ENCODE measurements at places on chromosomes 6 and 20.
A peak's percentile ranks its signal among the peaks of the same experiment; 100 is the strongest.

DNA sequence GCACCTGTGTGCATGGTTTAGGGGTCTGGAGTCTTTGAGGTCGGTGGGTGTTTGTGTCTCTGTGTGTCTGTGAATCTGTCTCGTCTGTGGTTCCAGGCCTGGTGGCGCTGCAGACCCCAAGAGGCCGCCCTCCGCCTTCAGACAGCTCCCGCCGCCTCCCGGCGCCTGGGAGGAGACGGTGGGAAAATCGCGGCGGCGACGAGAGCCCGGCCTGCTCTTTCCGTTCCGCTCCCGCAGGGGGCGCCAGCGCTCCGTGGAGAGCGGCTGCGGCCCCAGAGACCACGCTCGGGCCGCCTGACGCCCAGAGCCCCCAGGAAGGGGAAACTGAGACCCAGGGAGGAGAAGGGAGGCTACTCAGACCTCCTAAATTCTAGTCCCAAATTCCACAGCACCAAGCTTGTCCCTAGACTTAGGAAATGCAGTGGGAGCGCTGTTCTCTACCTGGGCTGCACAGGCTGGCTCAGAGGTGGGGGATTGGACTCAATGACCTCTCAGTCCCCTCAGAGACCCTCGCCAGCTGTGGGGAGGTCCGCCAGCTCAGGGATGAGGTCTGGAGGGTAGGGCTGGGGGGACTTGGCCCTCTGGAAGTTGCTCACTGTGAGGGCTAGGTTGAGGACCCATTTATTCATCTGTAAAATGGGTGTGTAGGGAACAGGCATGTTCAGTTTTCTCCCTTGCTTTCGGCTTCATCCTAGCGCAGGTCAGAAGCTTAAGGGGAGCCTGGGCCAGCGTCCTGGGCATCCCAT lies 36.9 kb upstream of the BLCAP start:
- DNase-seq, result peak; percentile 10

DNA sequence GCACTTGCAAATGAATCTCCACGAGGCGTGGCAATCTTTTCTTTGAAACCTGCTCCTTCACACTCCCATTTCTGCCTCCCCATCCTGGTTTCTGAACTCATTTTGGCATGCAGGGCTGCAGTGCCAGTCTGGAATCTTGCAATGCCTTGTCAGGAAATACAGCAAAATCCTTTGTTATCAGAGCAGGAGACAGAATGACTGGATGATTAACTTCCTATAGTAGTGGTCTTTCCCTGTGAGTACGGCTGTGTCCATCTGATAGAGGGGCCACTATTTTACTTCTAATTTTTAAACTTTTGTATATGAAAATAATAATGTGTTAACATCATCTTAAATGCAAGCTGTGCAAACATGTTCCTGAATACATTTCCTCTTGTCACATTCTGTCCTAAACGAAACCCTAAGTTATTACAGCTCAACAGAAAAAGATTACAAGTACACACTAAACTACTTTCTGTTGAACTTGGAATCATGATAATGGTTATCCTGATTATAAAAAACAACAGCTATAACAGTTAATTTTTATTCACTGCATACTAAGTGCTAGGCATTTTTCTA lies 140.2 kb downstream of the KIF13A start:
- no peak for DNase-seq

DNA sequence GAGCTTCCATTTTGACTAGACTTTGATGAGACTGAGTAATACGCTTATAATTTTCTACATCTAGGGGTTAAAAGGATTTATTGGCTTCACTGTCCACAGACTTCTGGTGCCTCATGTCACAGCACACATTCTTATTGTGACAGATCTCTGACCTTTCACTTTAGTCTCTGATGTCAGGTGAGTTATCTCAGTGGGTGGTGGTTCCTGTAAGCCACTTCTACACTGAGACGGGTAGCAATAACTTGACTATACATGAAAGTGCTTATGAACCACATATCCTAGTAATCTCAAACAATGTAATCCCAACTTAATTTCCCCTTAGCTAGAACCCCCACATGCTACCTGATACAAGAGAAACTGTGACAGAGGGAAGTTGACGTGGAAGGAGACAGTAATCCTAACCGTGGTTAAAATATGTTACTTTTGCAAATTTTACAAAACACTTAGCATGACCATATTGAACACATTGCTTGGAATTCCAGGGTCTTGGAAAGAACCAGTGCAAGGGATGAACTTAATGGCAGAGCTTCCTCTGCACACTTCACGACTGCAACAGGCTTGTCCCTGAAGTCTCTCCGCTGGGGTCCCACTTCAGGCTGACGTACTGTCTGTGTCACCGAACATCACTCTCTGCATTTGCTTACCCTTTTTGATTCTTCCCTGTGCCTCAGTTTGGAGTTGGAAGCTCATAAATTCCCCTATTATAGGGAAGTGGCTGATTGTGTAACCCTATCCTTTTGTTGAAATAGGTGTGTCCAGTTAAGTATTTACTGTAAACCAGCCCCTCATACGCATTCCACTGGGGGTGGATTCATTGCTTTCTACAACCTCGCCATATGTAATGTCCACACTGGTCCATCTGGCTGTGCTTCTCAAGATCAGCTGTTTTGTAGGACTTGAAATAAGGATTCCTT lies 6.4 kb upstream of the TRIM40 start:
- no peak for DNase-seq

DNA sequence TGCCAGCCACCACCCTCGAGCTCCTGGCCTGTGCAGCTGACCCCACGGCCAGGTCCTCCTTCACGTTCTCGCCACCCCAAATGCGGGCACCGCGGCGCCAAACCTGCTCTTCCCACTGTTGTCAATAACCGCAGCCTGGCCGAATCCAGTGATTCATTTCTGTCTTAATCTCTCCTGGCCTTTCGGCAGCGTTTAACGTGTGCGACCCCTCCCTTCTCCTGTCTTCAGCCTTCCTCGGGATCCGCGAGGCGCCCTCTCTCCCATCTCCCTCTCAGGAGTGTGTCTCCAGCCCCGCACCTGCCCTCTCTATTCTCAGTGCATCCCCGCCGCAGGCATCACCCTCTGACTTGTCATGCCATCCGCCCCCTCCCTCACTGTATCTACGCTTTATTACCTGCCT lies 91.4 kb downstream of the THBS2 start:
- DNase-seq, result no peak

DNA sequence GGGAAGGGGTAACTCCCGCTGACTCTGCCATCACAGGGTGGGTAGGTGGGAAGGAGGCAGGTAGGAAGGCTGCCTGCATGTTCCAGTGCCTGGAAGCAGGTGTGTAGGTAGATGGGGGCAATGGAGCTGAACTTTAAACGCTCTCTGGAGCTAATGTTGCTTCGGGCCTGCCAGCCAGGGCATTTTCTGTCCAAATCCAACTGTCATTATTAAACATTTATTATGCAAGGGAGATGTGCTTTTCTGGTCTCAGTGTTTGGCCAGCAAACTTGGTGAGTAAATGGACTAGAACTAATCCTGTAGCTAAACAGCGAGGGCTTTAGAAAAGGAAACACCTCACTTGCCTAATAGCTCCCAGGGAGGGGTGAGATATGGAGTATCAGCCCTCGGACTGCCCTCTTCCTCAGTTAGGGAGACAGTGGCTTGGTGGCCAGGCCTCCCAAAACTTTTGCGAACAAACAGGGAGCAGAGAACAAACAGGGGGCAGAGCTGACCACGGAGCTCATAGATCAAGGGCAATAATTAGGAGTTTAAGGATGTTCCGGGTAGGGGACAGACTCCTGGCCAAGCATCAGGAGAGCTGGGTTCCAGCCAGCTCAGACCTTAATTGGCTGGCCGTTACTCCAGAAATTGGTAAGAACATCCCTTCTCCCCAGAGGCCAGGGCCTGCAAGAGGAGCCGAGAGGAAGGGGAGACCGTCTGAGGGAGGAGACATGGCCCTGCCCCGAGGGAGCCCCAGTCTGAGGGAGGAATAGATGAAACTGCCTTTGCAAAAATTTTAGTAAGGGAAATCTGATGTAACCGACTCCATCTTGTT lies 131.1 kb downstream of the VEGFA start:
- DNase-seq, result no peak

DNA sequence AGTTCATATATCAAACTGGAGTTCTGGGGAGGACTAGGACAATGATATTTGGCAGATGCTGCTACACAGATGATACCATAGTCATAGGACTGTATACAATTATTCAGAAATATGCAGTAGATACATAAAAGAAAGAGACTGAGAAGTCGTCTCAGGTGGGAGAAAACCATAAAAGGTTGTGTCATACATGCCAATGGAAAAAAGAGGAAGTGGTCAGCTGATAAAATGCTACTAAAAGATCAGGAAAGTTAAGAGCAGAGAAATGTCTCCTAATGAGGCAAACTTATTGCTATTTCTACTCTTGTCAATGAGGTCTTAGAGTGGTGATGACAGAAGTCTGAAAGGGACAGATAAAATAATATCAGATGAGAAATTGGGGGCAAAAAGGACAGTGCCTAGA lies 407.6 kb downstream of the COL12A1 start:
- DNase-seq, result no peak

GRCh38 chr6:156582509-156582992 lies 194.6 kb upstream of the ARID1B start:
- no peak for DNase-seq

GRCh38 chr20:2742431-2742830 lies 49.9 kb downstream of the EBF4 start:
- no peak for DNase-seq

DNA sequence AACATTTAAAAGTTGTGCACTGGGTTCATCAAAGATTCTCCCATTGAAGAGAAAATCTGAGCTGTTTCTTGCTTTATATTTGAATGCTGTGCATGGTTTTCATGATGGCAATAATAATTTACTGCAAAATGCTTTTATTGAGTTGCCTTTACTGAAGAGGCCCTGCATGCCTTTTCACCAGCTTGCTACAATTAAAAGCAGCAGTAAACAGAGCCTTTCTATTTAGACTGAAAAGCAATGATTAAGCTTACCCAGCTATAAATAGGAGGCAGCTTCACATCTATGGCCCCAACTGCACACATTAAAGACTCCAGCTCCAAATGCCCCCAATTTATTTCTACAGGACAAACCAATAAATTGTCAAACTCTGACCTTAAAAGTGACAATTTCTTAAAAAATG lies 70.3 kb downstream of the ANKEF1 start:
- no peak for DNase-seq

GRCh38 chr6:125357515-125358256 lies 55.9 kb upstream of the HDDC2 start:
- DNase-seq, result peak; percentile 28

DNA sequence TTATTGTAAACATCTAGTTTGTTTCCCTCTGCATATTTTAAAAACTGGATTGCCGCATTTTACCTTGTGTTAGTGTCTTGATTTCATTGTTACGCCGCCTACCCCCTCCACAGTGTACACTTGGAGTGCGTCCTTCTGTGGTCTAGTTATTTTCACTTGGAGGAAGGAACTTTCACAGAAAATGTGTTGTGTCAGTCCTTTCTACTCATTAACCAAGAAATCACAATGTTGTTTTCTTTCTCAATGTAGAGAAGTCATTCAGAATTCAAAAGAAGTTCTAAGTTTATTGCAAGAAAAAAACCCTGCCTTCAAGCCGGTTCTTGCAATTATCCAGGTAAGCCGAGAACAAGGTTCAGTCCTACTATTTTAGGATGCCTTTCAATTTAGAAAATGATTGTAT lies 10.3 kb downstream of the MTHFD1L start:
- DNase-seq, result no peak

DNA sequence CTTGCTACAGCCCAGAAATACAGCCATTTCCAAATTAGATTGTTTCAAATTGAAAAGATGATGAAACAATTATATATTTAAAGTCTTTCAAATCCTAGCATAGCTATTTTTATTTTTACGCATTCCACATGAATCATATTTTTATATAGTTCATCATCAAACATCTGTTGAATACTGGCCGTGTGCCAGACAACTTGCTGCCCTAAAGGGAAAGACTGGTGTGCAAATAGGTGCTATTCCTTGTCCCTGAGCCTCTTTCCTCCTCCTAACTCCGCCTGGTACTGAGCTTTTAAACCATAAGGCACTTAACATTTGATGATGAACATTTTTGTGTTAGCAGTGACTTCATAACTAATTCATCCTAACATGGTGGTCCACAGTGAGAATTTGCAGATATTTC lies 18.7 kb upstream of the PLCG1 start:
- no peak for DNase-seq

Data from central memory CD4-positive, alpha-beta T cell (primary cell).